ENCODE measurements at places on chromosomes 4 and X.

DNA sequence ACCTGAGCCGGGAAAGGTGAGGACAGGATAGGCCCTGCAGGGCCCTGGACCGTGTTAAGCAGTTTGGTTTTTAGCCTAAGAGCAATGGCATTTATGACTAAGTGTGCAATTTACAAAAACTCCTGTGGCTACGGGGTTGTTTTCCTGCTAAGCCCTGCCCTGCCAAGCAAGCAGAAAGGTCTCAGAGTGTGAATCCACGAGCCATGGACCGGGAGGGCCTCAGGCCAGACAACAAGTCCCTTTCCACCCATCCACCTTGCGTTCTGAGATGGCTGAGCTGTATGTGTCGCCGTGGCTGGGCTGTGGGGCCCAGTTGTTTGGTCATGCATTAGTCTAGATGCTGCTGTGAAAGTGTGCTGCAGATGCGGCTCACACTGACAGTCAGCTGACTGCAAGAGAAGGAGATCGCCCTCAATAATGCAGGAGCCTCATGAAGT, 33.9 kb upstream of the AFAP1 start:
- no peak for DNase-seq

DNA sequence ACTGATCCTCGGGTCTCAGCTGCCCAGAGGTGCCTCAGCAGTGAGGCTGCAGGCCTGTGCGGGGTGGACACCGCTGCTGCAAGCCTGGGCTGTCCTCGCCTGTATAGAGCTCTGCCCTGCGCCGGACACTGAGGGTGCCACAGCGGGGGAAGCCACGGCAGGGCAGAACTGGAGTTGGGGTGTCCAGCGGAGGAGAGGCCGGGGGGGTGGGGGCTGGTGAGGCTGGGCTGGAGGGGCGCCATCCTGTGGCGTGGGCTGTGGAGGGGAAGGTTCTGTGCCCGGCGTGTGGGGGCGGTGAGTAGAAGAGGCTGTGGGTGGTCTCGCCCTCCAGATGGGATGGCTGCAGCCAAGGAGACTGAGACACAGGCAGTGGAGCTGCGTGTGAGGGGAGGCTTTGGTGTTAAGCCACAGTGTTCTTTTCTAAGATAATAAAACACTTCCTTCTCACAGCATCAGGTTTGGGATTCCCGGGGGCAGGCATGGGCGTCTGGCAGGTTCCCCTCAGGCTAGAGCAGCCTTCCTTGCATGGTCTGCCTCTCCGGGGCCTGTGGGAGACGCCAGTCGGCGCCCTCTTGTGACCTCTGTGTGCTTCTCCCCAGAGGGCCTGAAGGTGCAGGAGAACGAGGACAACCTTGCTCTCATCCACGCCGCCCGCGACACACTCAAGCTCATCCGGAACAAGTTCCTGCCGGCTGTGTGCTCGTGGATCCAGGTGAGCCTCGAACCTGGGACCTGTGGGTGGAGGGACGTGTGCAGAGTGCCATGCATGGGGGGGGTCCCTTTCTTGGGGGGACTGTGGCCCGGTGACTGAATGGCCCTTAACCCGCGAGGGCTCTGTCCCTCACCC, 7.4 kb downstream of the UVSSA start:
- no peak for DNase-seq

- DNase-seq: no peak
Observed at GRCh38 chrX:10171249-10171648, 14.5 kb downstream of the CLCN4 start.

- no peak for DNase-seq
Observed at GRCh38 chrX:149493567-149494562, 11.2 kb downstream of the IDS start.

DNA sequence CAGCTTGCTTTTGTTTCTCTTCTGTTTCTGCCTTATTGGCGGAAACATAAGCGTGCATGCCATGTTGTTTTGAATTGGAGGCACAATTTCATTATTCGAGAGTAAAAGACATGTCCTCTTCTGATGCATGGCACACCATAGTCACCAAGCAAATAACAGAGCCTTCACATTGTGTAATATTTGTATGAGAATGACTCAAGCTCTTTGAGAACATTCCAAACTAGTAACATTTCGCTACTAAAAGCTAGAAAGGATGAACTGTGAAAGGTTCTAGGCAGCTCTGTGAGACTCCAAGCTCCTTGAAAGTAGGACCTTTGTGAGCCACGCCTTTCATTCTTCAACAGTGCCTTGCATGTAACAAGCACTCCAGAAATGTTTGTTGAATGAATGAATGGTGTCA, 9.2 kb upstream of the ANXA3 start:
- no peak for DNase-seq

DNA sequence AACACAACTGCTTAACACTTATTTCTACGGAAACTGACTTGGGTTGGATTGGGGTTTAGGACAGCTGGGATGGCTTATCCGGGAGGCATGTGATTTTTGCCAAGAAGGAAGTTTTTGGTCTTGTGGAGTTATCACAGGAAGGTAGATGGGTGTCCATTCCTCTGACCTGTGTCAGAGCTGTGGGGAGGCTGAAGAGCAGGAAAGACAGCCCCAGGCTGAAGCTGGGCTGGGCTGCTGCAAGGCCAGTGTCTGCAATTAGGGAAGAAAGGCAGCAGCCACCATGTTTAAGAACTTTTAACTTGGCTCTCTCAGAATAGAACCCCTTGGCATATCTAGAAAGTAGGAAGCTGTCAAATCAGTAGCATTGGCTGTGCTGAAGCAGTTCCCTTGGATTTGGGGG, 42.3 kb downstream of the CCNG2 start:
- DNase-seq: no peak

GRCh38 chr4:125728568-125728967, 413.8 kb downstream of the FAT4 start:
- no peak for DNase-seq

DNA sequence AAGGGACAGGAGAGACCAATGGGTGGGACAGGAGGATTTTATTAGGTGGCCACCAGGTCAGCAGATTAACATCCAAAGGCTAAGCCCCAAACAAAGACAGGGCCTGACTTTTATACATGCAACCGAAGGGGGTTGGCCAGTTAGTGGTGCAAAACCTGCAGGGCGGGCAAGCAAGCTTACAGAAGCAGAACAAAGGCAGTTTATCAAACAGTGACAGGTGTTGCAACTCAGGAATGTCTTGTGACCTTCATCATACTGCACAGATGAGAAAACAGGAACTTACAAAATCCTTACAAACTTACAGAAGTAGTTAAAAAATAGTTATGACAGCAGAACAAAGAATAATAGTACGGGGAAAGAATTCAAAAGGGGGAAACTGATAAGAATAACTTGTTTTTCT, 708.1 kb downstream of the GLUD2 start:
- DNase-seq: no peak

DNA sequence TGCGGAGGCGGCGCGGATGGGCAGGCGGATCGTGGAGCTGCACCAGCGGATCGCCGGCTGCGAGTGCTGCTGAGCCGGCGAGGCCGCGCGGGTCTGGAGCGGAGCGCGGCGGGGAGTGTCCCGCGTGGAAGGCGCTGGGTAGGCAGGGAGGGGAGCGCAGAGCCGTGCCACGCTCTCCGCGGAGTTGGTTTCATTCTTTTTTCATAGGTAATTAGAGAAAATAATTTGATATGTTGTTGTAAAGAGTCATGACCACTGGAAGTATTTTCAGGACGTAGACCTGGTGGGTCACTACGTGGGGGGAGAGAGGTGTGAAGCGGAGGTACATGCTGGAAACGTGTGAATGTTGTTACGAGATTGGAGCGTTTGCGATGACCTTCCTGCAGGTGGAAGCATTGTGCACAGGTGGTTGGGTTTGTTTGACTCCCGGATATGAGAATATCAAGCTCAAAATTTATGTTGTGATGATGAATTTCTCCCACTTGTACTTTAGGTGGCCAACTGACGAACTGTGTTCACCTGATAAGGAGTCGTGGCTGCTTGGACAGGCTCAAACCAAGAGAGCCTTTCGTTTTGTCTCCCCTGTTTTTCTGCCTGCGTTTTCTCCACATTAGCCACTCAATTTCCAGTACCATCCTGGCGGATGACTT, 19.1 kb upstream of the S100P start:
- DNase-seq: peak; percentile 67

DNA sequence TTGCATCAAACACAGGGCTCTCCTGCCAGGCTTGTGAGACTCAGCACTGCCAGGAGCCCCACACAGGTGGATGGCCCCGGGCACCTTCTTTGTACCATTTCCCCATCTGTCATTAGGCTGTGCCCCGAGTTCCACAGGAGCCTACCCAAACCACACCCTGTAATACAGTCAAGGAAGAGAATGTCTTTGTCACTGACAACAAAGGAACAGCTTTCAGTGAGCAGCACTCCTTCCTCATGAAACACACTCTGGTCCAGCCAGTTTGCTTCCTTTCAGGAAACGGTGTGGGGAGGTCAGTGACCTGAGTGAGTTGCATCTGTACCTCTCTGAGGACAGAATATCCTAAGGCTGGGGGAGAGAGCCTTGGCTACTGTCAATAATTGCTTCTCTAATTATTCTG, 53.7 kb downstream of the LNX1 start:
- DNase-seq: no peak

- DNase-seq: peak; percentile 45
Observed at GRCh38 chrX:16892504-16893362, 22.6 kb upstream of the RBBP7 start.

DNA sequence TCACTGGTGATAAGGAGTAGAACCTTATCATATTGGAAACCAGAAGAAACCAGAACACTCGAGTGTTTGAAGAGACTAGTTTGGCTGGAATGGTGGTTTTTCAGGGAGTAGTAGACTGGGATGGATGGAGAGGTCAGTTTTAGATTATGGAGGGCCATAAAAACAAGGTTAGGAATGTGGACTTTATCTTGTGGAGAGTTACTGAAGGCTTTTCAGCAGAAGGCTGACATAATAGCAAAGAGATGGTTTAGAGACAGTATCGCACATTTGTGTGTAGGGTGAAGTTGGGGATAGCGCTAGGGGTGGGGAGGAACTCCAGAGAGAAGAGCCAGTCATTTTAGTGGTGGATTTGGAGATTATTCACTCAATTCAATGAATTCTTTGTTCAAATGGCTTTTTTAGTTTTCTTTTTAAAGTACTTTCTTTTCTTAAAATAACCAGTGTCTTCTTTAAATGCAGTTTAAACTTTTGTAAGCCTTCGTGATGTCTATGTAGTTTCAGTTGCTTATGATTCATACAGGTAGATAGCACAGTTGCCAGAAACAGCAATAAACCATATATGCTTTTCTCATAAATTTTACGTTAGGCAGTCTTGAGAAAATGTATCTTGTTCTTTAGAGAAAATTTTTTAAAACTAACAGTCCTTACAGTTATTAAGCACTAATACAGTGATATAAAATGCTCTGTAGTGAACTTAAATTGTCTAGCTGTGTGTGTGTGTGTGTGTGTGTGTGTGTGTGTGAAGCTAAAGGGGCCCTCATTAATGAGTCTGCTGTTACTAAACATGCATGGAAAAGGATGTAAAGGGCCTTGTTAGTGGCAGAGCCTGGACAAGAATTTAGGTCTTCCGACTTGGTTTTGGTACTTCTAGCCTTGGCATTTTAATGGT, 3.8 kb downstream of the ARHGAP10 start:
- DNase-seq: no peak

GRCh38 chrX:107484002-107484726, 34.7 kb downstream of the FRMPD3 start:
- no peak for DNase-seq

DNA sequence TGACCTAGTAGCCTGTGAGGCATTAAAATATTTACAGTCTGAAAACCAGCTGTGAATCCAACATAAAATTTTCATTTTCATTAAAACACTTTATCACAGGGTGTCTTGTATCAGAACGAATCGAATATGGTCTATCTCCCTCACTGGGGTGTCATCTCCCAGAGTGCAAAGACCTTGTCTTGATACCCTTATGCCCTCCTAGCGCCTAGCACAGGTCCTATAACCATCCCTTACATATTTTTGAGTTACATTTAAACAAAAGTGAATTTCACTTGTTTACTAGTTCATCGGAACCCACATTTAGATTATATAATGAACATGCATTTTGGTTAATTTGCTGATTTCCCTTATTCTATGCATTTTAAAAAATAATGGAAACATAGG, 14.0 kb downstream of the DIPK2B start:
- DNase-seq: no peak

- DNase-seq: no peak
Observed at GRCh38 chr4:185033950-185034349, 15.7 kb downstream of the HELT start.

DNA sequence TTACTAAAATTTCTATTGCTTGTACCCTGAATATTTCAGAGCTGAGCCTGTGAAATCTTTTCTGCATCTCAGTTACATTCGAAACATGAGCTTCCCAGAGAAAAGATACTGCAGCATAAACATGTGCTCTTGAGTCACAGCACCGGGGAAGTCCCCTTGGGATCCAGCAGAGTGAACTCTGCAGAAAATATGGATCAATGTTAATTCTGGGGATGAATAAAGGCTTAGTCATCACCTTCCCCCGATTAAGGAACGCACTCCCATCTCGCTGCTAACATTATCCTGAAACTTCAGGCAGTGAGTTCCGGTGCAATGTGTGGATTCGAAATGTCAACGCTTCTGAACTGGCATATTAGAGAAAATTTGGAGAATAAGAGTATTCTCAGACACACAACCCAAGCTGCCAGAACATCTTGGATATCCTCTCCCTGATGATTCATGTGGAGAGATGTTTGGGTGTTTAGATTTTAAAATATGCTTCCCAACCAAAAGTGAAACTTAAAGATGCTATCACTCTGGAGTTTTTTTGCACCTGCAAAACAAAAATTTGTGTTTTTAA, 90.8 kb downstream of the IRF2 start:
- no peak for DNase-seq

DNA sequence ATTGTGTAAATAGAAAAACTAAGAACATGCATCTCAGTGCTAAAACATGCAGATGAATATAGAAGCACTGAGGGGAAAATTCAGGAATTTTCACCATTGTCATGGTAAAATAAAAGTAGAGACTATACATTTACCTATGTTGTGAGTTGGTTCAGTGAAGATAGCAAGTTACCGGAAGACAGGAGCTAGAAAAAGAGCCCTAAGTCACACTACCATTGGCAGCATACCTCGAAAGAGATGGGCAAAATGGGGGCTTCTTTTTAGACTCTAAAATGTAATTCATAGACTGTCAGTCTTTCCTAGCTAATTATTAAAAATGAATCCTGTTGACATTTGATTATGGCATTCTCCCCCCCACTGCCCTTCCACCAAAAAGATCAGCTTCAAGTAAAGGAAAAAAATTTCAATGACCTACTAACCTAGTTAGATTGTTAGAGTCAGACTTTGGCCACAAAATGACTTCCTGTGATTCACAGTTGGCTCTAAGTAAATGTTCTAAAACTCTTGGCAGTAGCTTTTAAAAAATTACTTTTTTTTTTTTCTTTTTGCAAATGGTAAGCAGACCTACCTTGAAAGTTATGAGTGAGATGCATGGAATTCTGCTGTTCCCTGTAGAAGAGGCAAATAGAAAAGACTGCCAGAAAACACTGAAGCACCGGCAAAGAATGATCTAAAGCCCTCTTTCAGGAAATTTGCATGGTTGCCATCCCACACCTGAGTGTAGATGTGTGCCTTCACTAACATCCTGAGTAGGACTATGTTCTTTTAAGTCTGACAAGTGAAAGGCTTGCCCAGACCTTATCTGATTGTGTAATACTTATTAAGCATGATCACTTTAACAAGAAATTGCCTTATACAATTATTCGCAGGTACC, 26.4 kb upstream of the ARSJ start:
- DNase-seq: no peak

All from stimulated activated CD4-positive, alpha-beta T cell treated with anti-CD3 and anti-CD28 coated beads, Interleukin-2, amount 100 ng/mL, for 24 hours (primary cell).